ENCODE measurements at places on chromosomes 4 and X. TPM values are rescaled to one million over a fixed set of nuclear protein-coding genes. Genes with fewer than 3 reads are reported as not detected.

The GLOD5 gene
- not detected for total RNA-seq

The AGTR2 gene
- not detected for total RNA-seq

The METAP1 gene
- total RNA-seq = 58.4 TPM

DNA sequence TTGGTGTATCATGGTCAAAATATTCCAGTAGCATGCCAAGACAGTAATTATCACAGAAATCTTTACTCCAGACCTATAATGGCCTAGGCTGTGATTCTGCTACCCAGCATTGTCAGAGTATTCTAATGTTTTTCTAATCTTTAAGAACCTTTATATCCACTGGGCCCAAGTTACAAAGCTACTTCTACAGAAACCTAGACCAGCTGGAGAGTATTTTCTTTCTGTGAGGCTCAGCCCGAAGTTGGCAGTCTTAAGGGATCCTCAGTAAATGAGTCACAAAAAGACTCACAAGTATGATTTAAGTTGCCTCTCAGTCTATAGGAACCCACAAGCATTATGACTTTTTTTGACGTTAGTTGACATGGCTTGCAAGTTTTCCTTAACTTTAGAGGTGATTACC is 638.5 kb upstream of the FAM241A start:
- DNase-seq = no peak

DNA sequence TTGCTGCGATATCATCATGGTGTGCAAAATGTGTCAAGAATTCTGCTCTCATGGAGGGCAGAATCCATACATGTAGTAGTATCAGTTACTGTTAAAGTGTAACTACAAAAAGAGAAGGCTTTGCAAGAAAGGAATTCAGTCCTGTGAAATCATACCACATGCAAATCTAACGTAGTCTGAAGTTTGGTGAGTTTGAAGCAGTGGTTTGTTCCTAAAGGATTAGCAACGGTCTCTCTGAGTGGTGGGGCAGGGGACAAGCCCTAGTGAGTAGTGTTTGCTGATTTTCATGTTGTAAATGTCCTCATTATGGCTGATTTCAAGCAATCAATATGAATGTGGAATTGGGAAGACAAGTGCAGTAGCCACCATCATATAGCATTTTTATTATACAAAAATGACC is 47.1 kb upstream of the CLNK start:
- no peak for DNase-seq

- no peak for DNase-seq
Observed at GRCh38 chr4:780716-781492, 45.0 kb downstream of the CPLX1 start.

- DNase-seq = no peak
Observed at GRCh38 chrX:43423876-43424275, 232.2 kb upstream of the MAOA start.

GRCh38 chrX:119190831-119191230 is 45.3 kb upstream of the PGRMC1 start:
- peak; percentile 1 for DNase-seq

- DNase-seq = peak; percentile 44
Observed at GRCh38 chrX:20515841-20516461, 249.2 kb upstream of the RPS6KA3 start.
